ENCODE measurements at places on chromosomes 7 and 10.

DNA sequence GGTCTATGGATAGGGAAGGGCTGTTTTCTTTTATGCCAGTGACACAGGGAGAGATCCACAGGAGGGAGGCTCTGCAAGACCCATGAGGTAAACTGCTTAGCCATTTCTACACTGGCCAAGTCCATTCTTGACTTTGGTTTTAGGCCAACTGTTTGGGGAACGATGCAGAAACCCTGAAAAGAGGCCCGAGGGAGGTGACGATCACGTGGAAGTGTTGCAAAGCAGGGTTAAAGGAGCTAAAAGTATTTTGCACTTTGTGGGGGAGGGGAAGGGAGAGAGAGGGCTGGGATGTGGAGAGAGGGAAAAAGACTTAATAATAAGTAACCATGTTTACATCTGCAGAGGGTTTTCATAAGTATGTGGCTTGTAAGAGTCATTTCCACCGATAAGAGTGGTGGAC is 239.7 kb downstream of the EMX2 start:
- no peak for DNase-seq

- no peak for DNase-seq
Observed at GRCh38 chr7:44059219-44060090, 5.9 kb downstream of the PGAM2 start.

- no peak for DNase-seq
Observed at GRCh38 chr7:48427671-48428070, 256.4 kb downstream of the ABCA13 start.

GRCh38 chr7:36188266-36188665 is 35.2 kb downstream of the EEPD1 start:
- no peak for DNase-seq

DNA sequence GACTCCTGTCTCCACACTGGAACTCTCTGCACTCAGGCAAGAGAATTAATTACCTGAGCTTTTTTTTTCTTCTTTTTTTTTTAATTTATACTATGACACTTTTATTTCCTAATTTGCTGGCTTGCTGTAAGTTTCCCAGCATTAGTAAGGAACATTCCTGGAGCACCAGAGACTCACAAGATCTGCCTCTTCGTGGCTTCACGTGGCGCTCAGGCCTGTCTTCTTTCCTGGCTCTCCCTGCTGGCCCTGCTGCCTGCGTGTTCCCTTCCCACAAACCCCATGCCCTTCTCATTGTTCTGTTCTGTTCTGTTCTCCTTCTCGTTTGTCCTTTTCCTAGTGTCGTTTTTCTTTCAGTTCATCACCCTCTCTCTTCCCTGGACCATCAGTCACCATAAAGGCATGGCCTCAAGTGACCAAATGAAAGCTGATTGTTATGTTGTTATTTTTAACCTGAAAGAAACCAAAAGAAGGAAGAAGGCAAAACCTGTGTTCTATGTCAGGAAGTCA is 591.6 kb upstream of the PFKP start:
- DNase-seq: no peak

- no peak for DNase-seq
Observed at GRCh38 chr7:87001214-87001613, 58.2 kb downstream of the ELAPOR2 start.

- no peak for DNase-seq
Observed at GRCh38 chr7:148523550-148523949, 67.0 kb upstream of the C7orf33 start.
